ENCODE measurements at places on chromosomes 2 and 18.

DNA sequence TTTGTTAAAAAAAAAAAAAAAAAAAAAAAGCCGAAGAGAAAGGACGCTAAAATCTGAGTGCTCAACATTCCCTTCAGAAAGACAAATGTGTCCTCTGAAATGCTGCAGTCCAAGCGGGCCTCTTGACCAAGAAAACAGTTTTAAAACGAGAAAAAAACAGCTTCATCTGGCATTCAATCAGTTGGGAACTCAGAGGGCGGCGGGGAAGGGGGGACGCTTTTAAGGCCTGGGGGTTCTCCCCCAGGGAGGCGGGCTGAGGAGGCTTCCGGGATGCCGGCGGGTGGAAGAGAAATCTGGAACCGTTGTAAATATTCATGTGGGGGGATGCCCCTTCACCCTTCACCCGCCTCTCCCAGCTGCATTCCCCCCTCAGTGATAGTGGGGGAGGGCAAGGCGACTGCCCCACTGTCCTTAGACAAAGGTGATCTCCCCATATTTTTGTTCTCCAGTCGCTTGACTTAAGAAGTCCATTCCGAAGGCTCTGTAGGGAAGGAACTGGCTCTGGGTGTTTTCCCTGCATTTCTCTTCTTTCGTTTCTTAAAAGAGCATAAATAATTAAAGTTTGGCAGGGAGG is 3.3 kb upstream of the HOXD11 start:
- no peak for DNase-seq

DNA sequence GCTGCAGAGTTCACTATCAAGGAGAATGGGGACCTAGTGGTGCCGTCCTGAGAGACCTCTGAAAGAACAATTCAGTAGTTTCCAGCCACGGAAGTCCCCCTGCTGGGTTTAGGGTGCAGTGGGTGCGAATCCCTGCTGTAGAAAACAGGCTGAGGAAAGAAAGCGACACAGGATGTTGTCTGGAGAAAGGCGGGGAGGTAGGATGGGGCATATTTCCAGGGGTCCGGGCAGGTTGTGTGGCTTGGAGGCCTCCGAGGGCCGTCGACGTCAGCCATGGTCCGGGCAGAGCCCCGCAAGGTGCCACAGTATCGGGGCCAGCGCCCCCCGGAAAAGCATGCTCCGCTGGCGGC is 807 bp upstream of the CREB1 start:
- DNase-seq, result peak; percentile 41

- DNase-seq, result no peak
Observed at GRCh38 chr2:23388294-23388693, 3.3 kb downstream of the KLHL29 start.

- no peak for DNase-seq
Observed at GRCh38 chr2:204049635-204050034, 113.1 kb downstream of the ICOS start.

DNA sequence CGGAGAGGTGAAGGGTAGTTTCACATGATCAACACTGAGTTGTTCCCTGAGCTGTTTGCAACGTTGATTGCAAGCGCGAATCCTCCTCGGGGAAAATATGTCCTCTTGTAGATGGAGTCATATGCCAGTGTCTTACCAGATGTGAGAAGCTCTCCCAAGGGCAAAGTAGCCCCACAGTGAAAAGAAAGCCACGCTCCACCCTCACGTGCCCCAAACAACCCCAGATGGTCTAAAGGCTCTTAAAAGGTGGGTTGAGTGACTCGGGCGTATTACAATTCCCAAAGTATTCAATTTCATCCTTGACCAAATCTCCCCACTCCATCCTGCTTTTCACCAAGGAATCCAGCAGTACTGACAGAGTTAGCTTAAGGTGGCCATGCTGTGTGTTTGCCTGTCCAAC is 332.1 kb upstream of the SOX11 start:
- no peak for DNase-seq

- no peak for DNase-seq
Observed at GRCh38 chr2:239226677-239227581, 173.9 kb downstream of the HDAC4 start.

DNA sequence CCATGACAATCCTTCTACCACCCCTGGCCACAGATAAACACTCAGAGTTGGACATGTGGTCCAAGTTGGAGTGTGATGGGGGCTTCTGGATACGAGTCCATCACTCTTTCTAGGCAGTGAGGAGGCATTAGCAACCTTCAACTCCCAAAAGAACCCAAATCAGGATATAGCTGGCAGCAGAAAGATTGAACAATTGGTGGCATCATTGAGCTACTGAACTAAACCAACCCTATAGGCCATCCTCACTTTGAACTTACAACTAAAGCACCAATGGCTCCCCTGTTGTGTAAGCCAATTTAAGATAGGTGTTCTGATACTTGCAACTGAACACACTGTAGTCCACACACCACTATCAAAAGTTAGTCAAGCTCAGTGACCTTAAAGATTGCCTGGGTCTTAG is 24.0 kb upstream of the MARCO start:
- DNase-seq, result no peak

DNA sequence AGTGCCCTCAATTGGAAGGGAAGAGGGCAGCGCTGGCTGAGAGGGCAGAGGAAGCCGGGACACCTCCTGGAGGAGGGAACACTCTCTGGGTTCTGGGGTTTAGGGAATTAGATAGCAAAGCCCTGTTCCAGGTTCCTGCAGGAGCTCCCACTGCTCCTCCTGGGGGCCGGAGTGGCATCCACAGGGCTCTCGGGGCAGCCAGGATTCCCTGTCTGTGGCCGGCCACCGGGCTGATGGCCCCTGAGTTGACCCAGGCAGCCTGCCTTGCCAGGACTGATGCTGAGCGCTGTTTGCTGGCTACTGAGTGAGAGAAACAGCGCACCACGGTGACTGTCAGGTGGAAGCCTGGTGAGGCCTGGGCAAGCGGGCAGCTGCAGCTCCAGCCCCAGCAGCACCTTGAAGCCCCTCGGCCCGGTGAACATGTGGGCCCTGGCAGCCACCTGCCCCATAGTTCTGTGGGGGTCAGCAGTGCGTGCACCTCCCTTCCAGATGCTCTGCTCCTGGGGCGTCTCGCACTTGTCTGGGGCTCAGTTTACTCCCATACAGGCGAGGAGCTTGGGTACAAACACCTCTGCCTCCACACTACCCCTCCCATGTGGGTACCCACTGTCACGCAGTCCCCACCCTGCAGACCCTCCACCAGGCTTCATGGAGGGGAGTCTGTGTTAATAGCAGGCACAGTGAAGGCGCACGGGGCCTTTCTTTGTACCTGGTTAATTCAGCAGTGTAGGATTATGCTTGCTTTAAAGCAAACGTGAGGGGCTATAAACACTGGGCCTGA is 7.7 kb upstream of the ALLC start:
- no peak for DNase-seq

GRCh38 chr2:8803658-8804379 is 33.6 kb downstream of the KIDINS220 start:
- peak; percentile 8 for DNase-seq

DNA sequence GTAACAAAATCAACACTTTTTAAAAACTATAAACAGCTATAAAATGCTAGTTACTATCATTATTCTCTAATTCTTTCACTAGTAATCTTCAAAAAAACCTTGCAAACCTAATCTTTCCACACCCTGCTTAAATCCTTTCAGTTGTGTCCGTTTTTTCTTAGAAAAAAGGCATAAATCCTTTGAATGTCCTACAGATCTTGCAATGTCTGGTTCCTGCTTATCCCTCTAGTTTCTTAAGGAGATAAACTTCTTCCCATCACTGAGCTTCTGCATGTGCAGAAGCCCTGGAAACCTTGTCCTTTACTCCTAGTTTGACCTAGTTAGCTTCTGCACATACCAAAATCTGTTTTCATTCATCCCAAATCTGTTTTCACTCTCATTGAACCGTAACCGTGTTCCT is 1.3 kb upstream of the PNO1 start:
- DNase-seq, result no peak

GRCh38 chr2:240327566-240327965 is 107.9 kb upstream of the GPC1 start:
- no peak for DNase-seq

DNA sequence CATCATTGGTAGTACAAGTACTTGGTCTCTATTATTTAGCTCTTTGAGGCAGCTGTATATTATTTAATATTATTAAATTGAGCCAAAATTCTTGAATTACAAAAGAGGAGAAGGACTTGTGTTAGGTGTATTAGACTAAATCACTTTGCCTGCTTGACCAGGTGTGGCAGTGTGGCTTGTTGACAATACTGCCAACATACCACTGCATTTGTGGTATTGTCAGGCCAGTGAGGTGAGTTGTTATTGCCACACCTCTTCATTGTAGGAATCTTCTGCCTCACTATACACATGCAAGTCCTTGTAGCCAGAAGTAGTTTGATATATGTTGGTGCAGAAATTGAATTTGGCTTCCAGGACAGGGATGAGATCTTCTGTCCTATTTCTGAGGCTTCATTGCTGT is 40.5 kb downstream of the CYP20A1 start:
- DNase-seq, result no peak

- DNase-seq, result no peak
Observed at GRCh38 chr2:162107361-162107901, 33.4 kb upstream of the DPP4 start.

GRCh38 chr18:77365667-77366066 is 116.0 kb downstream of the GALR1 start:
- DNase-seq, result no peak

- DNase-seq, result no peak
Observed at GRCh38 chr18:79105455-79105854, 36.3 kb downstream of the ATP9B start.

GRCh38 chr18:75341267-75341666 is 86.2 kb downstream of the SMIM21 start:
- no peak for DNase-seq

GRCh38 chr2:88560619-88561307 is 66.5 kb downstream of the EIF2AK3 start:
- peak; percentile 79 for DNase-seq

DNA sequence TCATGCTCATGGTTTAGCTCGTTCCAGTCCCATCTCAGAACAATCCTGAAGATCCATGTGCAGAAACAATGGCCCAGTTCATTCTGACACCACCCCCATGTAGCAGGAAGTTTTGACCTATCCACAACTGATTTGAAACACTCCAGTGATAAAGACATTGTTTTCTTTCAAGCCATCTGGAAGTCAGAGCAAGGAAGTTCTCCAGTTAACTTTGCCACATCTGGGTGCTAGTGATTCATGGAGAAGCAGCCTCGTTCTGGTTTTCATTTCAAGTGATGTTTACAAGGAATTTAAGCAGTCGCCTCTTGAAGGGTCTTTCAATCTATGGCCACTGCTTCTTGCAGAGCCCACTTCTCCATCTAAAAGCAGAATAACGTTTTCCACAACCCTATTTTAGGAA is 36.6 kb upstream of the TWIST2 start:
- no peak for DNase-seq

DNA sequence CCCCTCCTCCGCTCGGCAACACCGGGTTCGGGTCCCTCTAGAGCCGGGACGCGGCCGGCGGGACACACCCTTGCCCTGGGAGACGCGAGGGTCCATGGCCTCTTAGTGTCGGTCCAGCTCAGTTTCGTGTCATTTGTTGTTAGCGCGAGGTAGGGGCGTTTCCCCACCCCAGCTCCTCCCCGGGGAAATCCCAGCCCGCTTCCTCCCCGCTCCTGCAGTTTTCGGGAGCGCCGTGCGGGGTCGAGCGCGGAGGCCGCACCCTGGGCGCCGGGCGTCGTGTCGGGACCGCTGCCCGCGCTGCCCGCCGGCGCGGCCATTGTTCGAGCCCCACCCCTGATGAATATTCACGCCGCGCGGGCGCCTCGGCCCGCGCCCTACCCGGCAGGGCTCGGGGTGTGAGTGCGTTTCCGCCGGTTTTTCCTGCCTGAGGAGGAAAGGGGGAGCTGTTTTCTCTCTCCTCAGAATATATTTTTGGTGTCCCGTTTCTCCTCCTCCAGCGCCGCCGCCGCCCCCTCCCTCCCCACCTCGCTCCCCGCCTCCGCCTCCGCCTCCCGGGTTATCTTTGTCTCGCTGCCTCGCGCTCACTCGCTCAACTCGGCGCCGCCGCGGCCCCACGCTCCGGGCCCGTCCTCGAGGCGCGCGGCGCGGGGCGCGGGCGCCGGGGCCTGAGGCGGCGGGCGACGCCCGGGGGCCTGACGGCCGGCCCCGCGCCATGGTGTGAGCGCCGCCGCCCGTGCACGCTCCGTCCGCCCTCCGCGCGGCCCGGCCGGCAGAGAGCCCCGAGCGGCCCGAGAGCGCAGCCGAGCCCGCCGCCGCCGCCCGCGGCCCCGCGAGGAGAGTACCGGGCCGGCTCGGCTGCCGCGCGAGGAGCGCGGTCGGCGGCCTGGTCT is at the start of gene MAP4K4:
Gene MAP4K4 (plus strand): TSS at position 584 of the 890 bp plus-strand sequence. CDS start 374 bp downstream, outside the sequence.
- DNase-seq, result peak; percentile 57

GRCh38 chr2:195270466-195271039 is 386.5 kb upstream of the SLC39A10 start:
- no peak for DNase-seq

DNA sequence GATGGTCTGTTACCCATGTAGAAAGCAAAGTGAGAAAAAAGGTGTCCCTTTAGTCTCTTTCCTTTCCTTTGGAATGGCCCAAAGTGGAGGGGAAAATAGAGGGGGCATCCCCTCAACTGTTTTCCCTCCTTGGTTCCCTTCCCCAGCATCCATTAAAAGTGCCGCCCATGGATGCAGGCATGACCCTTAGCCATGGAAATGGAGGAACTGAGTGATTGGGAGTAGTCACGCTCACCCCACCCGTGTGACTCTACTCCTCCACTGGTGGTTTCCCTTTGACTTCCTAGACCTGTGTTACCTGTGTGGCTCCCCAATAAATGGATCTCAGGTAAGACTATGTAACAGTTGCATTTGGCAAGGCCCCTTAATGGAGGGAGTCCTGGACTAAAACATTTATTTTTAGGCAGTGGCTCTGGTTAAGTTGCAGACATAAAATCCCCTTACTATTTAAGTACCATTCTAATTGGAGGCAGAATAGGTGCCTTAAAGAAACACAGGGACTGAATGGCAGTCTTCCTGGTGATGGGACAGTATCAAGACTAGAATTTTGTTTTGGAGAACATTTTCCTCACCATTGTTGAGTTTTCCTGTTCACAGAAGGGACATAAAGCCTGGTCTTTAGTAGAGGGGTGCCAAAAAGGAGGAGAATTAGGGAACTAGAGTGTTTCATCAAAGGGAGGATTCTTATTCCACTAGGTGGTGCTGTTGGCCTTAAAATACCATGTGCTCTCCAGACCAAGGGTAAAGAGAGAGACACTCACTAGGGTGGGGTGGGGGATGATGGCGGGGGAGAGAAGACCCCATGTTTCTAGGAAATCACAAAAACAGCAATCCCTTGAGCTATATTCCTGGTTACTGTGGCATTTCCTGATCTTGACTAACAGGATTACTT is 25.7 kb upstream of the PLA2R1 start:
- no peak for DNase-seq

DNA sequence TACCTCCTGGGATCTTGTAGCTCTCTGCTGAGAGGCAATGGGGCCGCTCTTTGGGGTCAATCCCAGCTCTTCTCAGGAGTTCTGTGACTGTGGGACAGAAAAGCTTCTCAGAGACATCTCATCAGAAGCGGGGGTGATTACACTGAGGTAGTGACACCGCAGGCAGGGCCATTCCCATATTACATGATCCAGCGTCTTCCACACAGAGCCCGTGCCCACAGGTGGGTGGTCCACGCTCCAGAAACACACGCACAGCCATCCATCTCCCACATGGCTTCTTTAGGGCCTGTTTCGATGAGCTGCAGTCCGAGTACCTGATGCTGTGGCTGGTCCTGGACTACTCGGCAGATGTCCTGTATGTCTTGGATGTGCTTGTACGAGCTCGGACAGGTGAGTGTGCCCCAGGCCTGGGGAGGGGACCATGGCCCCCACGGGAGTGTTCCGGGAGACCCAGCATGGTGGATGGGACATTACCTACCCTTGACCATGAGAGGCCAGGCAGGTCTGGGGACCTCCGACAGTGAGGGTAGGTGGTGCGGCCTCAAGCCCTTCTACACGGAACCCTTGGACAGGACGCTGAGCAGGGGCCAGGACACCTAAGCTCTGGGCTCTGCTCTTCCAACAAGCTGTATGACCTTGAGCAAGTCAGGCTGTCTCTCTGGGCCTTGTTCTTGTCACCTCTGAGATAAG is 45.5 kb downstream of the CNGA3 start:
- no peak for DNase-seq

Data from T-helper 2 cell (primary cell).